ENCODE measurements at places on chromosomes 6 and 20.

- peak; percentile 48 for DNase-seq
Observed at GRCh38 chr6:13485923-13486562, 1.4 kb downstream of the GFOD1 start.

DNA sequence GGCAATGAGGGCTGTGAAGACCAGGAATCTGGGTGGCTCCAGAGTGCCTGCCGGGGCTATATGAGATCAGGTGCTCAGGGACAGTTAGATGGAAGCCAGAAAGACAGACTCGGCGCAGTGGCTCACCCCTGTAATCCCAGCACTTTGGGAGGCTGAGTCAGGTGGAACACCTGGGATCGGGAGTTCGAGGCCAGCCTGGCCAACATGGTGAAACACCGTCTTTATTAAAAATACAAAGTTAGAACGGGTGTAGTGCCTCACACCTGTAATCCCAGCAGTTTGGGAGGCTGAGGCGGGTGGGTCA, 43.4 kb downstream of the BCAS4 start:
- no peak for DNase-seq

- no peak for DNase-seq
Observed at GRCh38 chr6:6469074-6469473, 119.4 kb upstream of the LY86 start.

GRCh38 chr6:147167576-147168461, 36.4 kb upstream of the STXBP5 start:
- no peak for DNase-seq

GRCh38 chr6:146240322-146240721, 211.5 kb downstream of the GRM1 start:
- no peak for DNase-seq

- no peak for DNase-seq
Observed at GRCh38 chr20:11248687-11249638, 575.2 kb upstream of the JAG1 start.

DNA sequence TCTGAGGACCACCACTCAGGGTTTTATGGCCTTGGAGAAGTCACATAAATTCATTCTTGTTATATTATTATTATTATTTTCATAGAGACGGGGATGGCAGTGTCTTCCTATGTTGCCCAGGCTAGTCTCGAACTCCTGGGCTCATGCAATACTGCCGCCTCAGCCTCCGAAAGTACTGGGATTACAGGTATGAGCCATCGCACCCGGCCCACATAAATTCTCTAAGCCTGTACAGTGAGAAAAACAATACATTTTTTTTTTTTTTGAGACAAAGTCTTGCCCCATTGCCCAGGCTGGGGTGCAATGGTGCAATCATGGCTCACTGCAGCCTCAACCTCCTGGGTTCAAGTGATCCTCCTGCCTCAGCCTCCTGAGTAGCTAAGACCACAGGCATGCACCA, 753 bp upstream of the FASTKD5 start:
- DNase-seq, result no peak

GRCh38 chr6:27043244-27043643, 204.3 kb upstream of the PRSS16 start:
- DNase-seq, result no peak

GRCh38 chr6:35161776-35162607, 20.9 kb upstream of the TCP11 start:
- DNase-seq, result peak; percentile 34

DNA sequence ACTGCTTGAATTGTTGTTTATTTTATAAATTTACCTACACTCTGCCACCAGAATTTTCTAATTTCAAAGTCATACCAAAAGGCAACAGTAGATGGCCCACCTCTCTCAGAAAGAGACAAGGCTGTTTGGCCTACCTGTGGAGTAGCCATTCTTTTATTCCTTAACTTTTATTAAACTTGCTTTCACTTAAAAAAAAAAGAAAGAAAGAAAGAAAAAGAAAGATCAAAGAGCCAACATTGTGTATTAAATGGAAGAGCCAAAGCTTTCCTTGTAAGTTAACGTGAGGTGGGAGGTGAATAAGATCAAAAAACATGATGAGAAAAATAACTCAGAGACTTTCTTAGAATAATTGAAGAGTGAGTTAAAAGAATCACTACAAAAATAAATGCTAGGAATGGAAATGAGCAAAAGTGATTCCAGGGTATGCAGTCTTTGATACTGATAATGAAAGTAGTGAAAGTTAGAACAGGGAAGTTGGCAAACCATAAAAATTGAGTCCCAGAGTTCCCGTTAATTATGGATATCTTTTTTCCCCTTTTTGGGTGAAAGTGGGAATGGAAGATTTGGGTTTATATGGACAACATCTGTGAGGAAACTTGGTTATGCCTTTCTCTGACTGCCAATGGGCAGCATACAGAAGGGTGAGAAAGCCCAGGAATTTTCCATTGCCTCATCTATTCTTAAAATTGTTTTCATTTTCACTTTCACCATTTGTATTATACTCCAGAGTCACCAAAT, 35.9 kb upstream of the MYB start:
- DNase-seq, result peak; percentile 72

GRCh38 chr6:2197177-2197671, 48.2 kb downstream of the GMDS start:
- DNase-seq, result peak; percentile 27

DNA sequence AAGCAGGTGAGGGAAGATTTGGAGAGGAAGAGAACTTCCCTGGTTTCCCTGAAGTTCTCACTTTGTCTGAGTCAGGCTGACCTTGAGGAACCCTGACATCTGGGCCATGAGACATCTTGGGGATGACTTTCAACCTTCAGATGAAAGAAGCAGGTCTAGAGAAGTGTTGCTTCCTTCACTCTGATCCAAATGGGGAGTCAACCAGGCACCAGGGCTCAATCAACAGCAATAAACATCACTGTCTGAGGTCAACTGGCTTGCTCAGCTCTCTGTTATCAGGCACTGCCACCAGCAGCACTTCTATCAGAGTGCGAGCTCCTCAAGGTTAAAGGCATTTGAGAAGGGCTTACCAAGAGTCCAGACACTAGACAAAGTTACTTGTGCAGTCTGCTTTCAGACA, 6.3 kb downstream of the ACOT8 start:
- no peak for DNase-seq

- DNase-seq, result peak; percentile 75
Observed at GRCh38 chr20:675453-676314, at the start of gene SCRT2. Gene SCRT2, minus strand, starts transcription at chr20:675802. Its CDS starts 201 bp downstream, at chr20:675601.

DNA sequence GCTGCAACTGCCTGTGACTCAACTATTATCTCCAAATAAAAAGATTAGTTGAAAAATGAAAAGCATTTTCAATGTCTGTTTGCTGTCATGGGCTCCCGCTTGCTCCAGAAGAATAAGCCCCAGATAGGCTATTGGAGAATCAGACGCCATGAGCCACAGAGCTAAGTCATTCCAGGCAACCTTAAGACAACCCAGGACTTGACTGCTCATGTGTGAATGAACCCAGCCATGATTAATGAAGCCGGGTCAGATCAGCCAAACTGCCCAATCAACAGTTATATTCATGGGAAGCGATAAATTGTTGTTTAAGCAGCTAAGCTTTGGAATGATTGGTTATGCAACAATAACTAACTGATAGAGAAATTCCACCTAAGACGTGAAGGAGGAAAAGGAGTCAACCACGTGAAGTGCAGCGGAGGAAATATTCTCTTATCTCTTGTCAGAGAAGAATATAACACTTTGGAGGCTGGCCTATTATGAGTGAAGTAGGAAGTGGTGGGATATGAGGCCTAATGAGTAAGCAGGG, 64.2 kb downstream of the DOK5 start:
- no peak for DNase-seq

DNA sequence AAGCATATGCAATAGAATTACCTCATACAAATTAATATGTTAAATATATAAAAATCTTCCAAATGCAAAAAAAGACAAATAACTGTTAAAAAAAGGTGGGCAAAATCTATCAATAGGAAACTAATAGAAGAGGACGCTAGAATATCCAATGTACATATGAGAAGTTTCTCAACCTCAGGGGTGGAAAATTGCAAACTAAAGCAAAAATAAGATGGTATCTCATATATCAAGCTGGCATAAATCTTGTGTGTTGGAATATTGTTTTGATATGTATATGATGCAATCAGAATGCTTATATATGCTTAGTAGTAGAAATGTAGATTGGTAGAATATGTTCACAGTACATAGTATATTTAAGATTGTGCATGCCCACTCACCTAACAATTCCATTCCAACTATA, 395.0 kb upstream of the OPRM1 start:
- no peak for DNase-seq

GRCh38 chr6:87630746-87631145, 40.8 kb downstream of the ORC3 start:
- DNase-seq, result no peak

GRCh38 chr20:31751126-31751525, 12.0 kb downstream of the TPX2 start:
- DNase-seq, result peak; percentile 94

DNA sequence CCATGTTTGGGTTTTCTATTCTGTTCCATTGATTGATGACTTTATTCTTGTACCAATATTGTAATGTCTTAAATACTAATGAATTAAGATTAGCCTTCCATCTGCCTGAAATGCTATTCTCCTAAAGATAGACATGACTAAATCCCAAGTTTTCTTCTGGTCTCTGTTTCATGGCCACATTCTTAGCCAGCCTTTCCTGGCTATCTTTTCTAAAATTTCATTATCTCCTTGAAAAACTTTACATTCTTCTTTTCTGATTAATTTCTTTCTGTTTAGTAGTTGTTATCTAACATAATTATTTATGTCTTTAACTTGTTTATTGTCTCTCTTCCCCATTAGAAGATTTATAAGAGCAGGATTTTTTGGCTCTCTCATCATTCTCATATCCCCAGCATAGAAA, 4.4 kb upstream of the PRIM2 start:
- DNase-seq, result no peak

GRCh38 chr20:31695849-31696804, 26.5 kb downstream of the BCL2L1 start:
- DNase-seq, result no peak

DNA sequence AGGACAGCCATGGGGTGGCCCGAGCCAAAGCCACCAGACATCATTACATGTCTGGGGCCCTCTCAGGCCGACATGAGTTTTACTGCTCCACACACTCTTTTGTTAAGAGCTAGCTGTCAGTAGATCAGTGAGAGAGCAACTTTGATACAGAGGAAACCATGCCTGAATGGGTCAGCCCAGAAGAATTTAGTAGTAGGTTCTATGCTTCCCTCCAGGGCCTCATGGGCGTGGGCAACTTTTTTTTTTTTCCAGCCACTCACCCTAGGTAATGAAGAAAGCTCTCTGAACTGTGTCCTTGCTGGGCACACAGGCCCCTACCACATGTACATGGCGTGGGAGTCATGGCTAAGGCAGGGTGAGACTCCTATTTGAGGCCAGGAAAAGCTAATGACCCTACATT, 38.8 kb downstream of the HLA-F start:
- DNase-seq, result no peak

- no peak for DNase-seq
Observed at GRCh38 chr6:146367061-146367460, 176.6 kb upstream of the RAB32 start.

- DNase-seq, result peak; percentile 30
Observed at GRCh38 chr6:43924222-43924702, 154.3 kb downstream of the VEGFA start.

DNA sequence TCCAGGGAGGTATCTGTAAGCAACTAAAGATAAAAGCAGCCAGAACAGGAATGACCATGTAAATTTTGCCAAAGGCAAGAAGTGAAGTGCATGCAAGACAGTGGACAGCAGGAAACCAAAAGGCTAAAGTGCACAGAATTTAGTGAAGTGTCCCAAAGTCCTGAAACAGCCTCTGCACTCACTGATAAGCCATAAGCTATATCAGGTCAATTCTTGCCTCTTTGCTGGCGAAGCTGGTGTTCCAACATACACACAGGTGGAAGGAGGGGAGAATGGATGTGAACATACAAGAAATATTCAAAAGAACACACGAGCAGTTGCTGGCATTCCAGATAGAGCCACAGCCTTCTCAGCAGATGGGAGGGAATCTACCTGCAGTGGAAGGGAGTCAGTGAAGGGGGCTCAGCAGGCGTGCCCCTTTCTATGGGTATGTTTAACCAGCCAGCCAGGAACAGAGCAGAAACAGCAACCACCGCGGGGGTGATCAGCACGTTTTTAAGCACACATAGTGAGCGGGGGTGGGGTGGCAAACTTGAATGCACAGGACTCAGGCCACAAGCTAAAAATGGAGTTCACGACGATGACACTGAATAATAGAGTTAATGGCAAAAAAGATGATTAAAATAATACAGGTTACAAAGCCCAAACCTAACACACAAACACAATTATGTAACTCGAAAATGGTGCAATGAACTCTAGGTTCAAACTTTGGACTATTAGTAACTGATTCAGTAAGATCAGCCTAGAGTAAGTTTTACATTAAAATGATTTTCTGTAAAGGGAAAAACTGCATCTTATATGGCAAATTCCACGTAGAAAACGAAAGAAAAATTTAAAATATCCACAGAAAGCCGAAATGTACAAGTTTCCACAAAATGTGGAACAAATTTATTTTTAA, 1.2 kb downstream of the ECI2 start:
- DNase-seq, result peak; percentile 38

- DNase-seq, result no peak
Observed at GRCh38 chr20:24765316-24766142, 183.5 kb upstream of the CST7 start.

- peak; percentile 76 for DNase-seq
Observed at GRCh38 chr6:108961985-108962384, 113.8 kb downstream of the ARMC2 start.

DNA sequence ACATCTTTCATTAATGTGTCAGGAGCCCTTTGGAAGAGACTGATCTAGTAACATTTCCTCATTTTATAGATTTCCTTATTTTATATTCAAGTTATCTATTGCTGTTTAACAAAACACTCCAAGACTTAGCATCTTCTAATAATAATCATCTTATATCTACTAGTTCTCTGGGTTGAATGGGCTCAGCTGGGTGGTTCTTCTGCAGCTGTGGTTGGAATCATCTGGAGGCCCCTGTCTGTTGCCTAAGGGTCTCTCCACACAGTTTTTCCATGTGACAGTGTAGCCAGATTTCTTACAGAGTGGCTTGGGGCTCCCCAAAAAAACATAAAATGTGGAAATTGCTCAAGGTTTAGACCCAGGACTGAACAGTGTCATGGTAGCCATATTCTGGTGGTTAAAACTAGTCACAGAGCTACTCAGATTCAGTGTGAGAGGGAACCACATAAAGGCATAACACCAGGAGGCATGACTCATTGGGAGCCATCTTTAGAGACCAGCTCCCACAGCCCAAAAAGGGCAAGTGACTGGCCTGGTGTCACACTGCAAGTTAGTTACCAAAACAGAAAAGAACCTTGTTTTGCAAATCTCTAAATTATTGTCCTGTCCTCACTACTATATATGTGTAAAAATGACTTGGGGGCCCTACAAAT, 11.5 kb downstream of the SLC2A10 start:
- peak; percentile 18 for DNase-seq
